8988T (cell line): ENCODE measurements at places on chromosomes 2 and 18.
A peak's percentile ranks its signal among the peaks of the same experiment; 100 is the strongest.

DNA sequence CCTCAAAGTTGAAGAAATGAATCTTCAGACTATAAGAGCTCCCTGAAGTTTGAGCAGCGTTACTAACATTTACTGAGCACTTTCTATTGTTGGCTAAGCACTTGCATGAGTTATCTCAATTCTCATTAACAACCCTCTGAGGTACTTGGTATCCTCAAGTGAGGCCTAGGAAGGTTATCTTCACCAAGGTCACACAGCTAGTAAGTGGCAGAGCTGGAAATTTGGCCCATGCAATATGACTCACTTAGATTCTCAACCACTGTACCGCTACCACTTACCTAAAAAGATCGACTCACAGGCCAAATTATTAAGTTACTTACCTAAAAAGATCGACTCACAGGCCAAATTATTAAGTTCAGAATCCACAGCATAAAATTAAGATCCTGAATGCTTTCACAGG is 8.7 kb upstream of the METAP1D start:
- DNase-seq, result no peak

GRCh38 chr2:162749994-162750393 is 88.6 kb downstream of the KCNH7 start:
- no peak for DNase-seq

GRCh38 chr2:8643996-8644356 is 37.9 kb upstream of the ID2 start:
- no peak for DNase-seq

- no peak for DNase-seq
These were observed 91.5 kb upstream of the PARD3B start for GRCh38 chr2:204453730-204454167.

- DNase-seq, result no peak
These were observed 43.3 kb downstream of the FER1L5 start for GRCh38 chr2:96685577-96686459.

DNA sequence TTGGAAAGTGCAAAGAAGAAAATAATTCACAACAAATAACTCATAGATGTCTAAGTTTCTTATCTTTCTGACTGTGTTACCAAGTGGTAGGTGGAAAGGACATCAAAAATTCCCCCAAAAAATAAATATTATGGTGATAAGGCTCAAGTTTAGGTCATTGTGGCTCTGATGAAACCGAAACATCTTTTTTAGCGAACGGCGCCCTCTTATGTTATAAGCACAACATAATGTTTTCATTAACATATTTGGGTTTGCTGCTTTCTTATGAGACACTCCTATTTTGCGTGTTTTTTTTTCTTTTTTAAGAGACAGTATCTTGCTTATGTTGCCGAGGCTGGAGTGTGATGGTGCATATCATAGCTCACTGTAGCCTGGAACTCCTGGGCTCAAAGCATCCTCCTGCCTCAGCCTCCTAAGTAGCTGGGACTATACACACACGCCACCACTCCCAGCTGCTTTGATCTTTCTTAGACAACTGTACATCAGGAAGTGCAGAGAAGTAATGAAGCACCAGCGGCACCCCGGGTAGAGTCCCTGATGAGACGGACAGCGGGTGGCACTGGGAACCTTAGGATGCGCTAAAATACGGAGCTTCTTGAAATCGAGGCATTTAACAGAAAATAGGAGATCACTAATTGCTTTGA is 38.5 kb upstream of the SLC35G4 start:
- DNase-seq, result no peak

DNA sequence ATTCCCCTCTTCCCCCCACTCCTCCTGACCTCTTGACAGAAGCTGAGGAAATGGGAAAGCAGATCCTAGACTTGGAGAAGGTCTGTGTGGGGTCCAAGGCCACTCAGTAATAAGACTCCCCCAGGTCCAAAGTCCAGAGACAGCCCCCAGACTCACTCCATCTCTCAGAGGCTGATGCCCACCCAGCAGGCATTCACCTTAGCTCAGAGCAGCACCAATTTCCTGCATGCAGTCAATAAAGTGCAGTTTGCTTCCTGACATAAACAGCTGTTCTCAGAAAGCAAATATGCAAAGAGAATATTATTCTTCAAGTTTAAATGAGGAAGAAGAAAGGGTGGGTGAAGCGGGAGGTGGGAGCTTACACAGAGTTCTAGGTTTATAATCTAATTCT is 84.1 kb upstream of the RTN4 start:
- DNase-seq, result no peak

DNA sequence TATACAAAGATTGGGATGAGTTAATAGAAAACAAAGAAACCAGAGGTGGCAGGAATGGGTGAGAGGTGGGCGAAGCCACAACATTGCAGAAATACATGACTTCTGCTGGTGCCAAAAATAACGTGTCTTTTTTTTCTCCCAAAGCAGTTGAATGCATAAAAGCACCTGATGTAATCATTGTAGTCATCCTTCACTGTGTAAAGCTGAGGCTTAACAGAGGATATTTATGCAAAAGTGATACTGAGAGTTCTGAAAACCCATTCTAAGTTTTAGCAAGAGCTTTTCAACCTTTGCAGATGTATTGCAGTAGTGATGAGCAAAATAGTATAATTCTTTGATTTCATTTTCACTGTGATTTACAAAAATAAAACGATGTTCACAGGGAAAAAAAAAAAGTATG is 173.0 kb downstream of the PTGR3 start:
- DNase-seq, result no peak

- DNase-seq, result no peak
These were observed 6.0 kb upstream of the IL1A start for GRCh38 chr2:112790305-112790704.

GRCh38 chr18:79935925-79936324 is 15.5 kb downstream of the SLC66A2 start:
- DNase-seq, result no peak

GRCh38 chr18:58754544-58755068 is 83.3 kb downstream of the MALT1 start:
- no peak for DNase-seq

- no peak for DNase-seq
These were observed 3.8 kb upstream of the OSR1 start for GRCh38 chr2:19362094-19362754.

DNA sequence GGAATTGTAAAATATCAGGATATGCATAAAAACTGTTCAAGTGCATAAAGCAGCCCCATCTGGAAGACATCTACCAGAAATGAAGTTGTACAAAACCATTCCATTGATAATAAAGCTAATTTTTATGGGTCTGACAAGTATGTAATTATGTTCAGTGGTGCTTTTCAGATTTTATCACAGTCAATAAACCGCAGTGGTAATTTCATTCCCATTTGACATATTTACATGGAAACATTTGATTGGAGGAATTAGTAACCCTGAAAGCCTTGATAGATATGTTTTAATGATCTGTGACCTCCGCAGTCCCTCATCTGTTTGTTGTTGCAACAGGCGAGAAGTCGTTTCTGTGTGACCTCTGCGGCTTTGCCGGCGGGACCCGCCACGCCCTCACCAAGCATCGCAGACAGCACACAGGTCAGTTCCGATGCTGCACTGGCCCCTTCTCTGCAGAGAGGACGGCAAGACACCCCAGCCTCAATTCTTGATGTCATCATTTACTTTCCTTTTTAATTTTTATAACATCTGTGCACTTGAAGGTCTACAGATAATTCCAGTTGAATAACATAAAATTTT is 283.1 kb downstream of the ZNF407 start:
- DNase-seq, result no peak

- DNase-seq, result no peak
These were observed 55.6 kb downstream of the CYP26B1 start for GRCh38 chr2:72092111-72092510.

DNA sequence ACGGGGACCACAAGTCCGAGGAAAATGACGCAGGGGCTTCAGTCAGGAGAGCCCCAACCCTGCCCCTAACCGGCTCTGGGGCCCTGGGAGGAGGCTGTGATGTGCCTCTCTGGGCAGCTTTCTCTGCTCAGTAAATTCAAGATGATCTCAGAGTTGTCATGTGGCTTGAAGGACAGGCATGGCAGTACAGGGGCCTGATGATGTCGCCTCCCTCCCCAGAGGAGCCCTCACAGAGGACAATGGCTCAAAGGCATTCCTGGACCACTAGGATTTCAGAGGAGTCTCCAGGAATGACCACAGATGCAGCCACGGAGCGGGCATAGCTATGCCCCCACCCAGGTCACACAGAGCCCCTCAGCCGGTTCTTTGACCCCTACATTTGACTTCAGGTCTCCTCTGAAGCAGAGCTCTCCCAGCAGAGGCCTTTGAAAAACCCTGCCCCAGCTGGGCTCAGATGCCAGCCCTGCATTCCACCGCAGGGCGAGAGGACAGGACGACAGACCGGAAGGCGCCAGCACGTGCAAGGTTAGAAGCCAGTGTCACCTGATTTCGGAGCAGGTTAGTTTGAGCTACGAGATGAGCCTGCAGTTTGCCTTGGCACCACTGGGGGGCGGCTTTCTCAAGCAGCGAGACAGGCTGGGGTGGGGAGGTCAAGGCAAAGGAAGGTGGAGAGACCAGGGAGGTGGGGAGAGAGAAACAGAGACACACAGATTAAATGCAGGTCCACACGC is 39.2 kb downstream of the BIN1 start:
- DNase-seq, result peak; percentile 93

DNA sequence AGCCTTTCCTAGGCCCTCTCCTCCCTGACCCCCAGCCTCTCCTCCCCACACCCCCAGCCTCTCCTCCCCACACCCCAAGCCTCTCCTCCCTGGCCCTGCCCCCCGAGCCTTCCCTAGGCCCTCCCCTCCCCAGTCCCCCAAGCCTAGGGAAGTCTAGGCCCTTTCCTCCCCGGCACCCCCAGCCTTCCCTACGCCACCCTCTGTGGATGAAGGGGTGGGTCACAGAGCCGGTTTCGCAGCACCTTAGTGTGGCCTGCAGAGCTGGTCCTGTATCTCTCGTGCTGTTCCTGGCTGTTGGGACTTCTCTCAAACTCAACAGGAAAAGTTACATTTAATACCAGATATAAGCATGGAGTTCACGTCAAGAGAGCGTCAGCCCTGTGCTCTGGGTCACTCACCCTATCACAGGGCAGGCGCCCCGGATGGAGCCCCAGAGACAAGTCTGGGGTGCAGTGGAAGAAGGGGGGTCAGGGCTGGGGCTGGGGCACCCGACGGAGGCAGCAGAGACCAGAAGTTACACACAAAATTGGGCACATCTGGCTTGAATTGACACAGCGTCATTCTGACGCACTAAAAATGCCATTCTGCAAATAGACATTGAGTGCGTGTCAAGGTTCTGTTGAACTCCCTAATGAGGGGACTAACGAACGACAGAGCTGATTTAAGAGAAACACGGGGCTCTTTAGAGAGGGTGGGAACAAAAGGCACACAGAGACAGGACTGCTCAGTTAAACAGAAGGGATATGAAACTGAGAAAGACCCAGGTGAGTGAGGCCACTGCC is 24.0 kb downstream of the KCNIP3 start:
- DNase-seq, result no peak

DNA sequence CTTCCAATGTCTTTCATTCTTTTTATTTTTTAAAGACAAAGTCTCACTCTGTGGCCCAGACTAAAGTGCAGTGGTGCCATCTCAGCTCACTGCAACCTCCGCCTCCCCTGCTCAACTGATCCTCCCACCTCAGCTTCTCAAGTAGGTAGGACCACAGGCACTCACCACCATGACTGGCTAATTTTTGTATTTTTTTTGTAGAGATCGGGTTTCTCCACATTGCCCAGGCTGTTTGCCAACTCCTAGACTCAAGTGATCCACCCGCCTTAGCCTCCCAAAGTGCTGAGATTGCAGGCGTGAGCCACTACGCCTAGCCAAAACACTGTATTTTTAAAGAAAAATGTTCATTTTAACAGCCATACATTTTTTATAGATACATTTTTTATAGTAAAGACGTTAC is 12.7 kb downstream of the GCKR start:
- no peak for DNase-seq

DNA sequence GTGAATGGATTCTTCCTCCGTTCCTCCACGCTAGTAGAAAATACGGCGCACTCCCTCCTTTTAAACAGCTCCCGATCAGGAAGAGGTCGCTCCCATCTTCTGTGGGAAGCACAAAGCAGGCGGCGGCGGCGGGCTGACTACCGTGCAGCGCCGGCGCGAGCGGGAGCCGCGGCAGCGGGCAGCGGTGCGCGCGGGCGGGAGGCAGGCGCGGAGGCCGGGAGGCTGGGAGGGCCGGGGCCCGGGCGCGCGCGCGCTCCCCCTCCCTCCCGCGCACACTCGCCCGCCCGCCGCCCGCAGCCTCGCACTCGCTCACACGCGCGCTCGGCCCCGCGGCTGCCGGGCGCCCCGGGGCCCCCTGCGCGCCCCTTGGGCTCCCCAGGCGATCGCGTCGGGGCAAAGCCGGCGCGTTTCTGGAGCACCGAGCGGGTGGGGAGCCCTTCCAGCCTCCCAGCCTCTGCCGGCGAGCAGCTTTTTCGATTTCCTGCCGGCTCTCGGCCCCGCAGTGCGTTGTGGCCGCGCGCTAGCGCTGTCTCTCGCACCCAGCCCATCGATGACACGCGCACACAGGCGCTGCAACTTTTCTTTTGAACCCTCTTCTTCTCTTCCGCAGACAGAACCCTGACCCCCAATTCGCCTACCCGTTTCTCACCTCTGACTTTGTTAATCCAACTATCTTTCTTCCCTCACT is at the start of gene SLC8A1:
SLC8A1 (minus strand) TSS at position 173 of the 688 bp plus-strand sequence.
- no peak for DNase-seq

- no peak for DNase-seq
These were observed 124.1 kb upstream of the CDH19 start for GRCh38 chr18:66727991-66728390.

- no peak for DNase-seq
These were observed 115.8 kb upstream of the SERTAD2 start for GRCh38 chr2:64769392-64770044.

DNA sequence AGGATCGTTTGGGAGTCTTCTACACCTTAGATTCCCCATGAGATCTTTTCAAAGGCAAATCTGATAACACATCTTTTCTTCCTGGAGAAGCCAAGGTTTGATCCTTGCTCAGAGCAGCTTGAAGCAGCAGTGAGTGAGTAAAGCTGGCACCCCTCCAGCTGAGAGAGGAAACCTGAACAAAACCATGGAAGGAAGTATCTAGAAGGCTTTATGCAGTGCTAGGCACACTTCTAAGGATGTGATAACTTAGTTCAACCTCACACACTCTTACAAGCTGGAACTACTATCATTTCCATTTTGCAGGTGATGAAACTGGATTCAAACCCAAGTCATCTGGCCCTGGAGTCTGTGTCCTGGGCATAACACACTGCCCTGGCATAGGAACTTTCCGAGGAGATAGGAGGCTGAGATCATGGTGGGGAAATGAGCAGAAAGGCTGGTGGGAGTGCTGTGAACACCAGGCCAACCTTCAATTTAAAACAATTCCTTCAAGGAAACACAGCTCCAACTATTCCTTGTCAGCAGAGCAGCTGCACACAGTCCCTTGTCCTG is 71.2 kb downstream of the CTAGE1 start:
- DNase-seq, result no peak

- peak; percentile 10 for DNase-seq
These were observed at the start of gene ECEL1 for GRCh38 chr2:232487385-232488096. Gene ECEL1 (minus strand): TSS chr2:232487834. CDS start chr2:232486653, 1,181 bp downstream.

GRCh38 chr18:46623541-46623940 is 33.5 kb downstream of the LOXHD1 start:
- no peak for DNase-seq

DNA sequence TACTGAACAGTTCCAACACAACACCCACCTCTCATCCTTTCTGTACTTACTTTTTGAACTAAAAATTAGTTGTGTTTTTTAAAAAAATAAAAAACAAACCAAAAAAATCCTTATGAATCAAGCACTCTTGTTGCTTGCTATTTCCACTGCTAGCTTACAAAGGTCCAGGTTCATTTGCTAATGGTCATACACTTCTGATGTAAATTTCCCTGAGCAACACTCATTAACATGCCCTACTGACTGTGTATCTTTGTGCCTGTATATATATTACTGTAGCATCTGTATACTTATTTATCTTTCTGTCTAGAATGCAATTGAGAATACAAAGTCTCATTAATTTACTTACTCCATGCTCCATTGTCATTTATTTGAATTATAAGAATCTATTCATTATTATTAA is 30.3 kb upstream of the IKZF2 start:
- DNase-seq, result no peak
